ENCODE measurements at places on chromosomes 12 and 14. TPM values are rescaled to one million over a fixed set of nuclear protein-coding genes. Genes with fewer than 3 reads are reported as not detected.

TBX3 gene
- total RNA-seq, result 1.5 TPM

A2M gene
- 37.6 TPM for total RNA-seq

ADGRD1 gene
- 2.7 TPM for total RNA-seq

DUSP16 gene
- 10.6 TPM for total RNA-seq

TAS2R42 gene
- not detected for total RNA-seq

SALL2 gene
- 26.3 TPM for total RNA-seq

NFATC4 gene
- total RNA-seq, result 2.5 TPM

DAZAP2 gene
- 45.7 TPM for total RNA-seq

VSIG10 gene
- 8.4 TPM for total RNA-seq

TCL1B gene
- total RNA-seq, result not detected

CSRP2 gene
- total RNA-seq, result 359 TPM

RASSF9 gene
- 1.2 TPM for total RNA-seq

Data from temporal lobe (tissue), 4 donors.